Fibroblast of the aortic adventitia (primary cell): ENCODE measurements at places on chromosomes 7 and 10. TPM values are rescaled to one million over a fixed set of nuclear protein-coding genes. Genes with fewer than 3 reads are reported as not detected.

ADRB1 gene
- total RNA-seq = not detected in 2 replicates

TLL2 gene
- total RNA-seq = under 0.01 TPM in 2 replicates

AKR1D1 gene
- not detected in 2 replicates for total RNA-seq

GPR15LG gene
- total RNA-seq = not detected in 2 replicates

UTF1 gene
- not detected in 2 replicates for total RNA-seq

LBX1 gene
- total RNA-seq = 0.08 TPM in 1 of 2 replicates, not detected in the other

DBF4 gene
- total RNA-seq = 7.0 and 38.8 TPM in 2 replicates

FOXP2 gene
- total RNA-seq = 3.9 and 17.4 TPM in 2 replicates

ZFAND2A gene
- 14.6 and 16.6 TPM in 2 replicates for total RNA-seq

HABP2 gene
- total RNA-seq = not detected in 2 replicates

CYP2W1 gene
- not detected in 2 replicates for total RNA-seq

TRPV5 gene
- total RNA-seq = not detected in 2 replicates

VAX1 gene
- total RNA-seq = not detected in 2 replicates

GDF2 gene
- total RNA-seq = not detected in 2 replicates

FANK1 gene
- 2.3 and 20.4 TPM in 2 replicates for total RNA-seq

FGFBP3 gene
- total RNA-seq = 1.2 and 1.8 TPM in 2 replicates

TRIL gene
- total RNA-seq = 0.81 and 6.3 TPM in 2 replicates

SLC13A4 gene
- total RNA-seq = 0.99 and 3.3 TPM in 2 replicates
